ENCODE measurements at places on chromosomes 2 and 18.
A peak's percentile ranks its signal among the peaks of the same experiment; 100 is the strongest.

GRCh38 chr2:12584338-12584737, 132.4 kb upstream of the TRIB2 start:
- no peak for DNase-seq

- no peak for DNase-seq
These were observed 69.6 kb downstream of the PTGR3 start for GRCh38 chr18:75139226-75139911.

DNA sequence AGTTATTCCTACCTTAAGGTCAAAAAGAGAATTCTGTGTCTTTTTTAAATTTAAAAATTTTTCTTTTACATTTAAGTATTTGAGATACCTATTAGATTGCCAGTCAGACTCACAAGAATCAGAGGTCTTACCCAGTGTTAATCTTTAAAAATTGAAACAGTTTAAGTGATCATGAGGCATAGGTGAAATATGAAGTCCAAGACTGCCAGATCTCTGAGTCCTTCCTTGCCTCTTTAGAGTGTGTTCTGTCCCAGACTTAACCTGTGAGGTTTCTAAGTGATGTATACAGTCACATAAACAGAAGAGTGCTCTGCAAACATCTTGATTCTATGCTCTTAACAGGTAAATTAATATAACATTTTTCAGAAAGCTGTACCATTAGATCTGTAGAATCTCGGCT, 40.6 kb downstream of the ACTR3 start:
- no peak for DNase-seq

GRCh38 chr2:95041824-95042442, 16.4 kb downstream of the MAL start:
- DNase-seq: no peak

DNA sequence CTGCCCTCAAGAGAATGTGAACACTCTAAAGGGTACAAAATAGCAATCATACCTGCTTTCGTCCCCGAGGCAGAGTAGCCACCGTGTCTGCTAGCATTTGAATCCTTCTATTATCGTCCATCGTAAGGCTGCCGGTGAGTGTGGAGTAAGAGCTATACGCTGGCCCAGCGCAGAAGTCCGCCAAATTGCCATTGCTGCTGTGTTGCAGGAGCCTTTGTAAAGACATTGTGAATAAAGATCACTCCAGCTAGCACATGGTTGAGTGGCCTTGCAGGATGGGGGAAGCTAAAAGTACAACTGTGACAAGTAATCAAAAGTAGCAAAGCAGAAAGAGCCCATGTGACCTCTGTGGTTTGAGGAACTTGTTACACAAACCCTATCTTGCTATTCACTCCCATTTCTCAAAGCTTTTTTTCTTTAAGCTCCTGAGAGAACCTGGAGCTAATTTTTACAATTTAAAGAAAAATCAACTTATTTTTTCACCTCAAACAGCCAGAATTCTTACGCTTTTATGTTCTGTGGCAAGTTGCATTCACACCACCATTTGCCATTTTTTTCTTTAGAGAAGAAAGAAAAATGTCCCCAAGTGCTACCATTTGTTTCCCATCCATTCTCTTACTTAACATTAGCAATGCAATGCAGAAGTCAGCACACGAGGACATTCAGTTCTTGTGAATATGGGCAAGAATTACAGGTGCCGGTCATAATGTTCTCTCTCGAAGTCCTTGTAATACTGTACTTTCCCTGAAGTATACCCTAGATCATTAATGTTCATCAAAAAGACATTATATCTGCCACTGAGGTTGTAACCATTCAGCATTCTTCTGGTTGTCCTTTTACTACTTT, at the start of gene CYTIP:
Gene CYTIP (minus strand): TSS at position 295 of the 846 bp plus-strand sequence. CDS start 69 bp downstream, at position 226.
- peak; percentile 48 for DNase-seq

DNA sequence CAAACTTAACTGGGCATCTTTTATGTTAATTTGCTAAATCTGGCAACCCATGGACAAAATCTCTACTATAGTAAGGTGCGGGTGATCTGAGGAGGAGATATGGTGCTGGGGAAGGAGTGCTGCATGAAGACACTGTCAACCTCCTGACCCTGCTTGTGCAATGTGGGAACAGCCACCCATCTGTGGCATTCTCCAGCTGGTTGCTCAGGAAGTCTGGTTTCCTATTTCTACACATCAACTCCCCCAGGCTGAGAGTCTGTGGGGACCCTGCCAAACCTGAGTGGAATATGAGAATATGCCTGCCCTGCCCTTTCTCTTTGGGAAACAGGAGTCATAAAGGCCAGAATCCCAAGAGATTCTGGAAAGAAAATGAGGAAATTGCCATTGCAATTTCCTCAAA, 60.1 kb upstream of the PAX3 start:
- no peak for DNase-seq

DNA sequence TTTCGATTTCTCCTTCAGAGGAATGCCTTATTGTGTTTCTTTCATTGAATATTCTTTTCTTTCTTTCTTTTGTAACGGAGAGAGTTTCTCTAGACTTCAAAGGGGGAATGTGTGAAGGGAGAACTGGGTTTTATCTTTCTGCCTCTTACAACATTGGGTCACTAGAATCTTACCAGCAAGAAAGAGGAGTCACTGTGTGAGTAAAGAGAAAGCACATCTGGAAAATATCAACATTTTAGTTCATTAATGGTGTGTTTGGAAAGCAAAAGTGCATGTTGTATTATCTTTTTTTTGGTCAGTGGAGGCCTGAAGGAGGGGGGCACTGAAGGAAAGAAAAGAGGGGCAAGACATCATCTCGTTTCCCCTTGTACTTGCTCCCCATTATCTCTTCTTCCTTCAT, 86.6 kb upstream of the THOC1 start:
- DNase-seq: no peak

DNA sequence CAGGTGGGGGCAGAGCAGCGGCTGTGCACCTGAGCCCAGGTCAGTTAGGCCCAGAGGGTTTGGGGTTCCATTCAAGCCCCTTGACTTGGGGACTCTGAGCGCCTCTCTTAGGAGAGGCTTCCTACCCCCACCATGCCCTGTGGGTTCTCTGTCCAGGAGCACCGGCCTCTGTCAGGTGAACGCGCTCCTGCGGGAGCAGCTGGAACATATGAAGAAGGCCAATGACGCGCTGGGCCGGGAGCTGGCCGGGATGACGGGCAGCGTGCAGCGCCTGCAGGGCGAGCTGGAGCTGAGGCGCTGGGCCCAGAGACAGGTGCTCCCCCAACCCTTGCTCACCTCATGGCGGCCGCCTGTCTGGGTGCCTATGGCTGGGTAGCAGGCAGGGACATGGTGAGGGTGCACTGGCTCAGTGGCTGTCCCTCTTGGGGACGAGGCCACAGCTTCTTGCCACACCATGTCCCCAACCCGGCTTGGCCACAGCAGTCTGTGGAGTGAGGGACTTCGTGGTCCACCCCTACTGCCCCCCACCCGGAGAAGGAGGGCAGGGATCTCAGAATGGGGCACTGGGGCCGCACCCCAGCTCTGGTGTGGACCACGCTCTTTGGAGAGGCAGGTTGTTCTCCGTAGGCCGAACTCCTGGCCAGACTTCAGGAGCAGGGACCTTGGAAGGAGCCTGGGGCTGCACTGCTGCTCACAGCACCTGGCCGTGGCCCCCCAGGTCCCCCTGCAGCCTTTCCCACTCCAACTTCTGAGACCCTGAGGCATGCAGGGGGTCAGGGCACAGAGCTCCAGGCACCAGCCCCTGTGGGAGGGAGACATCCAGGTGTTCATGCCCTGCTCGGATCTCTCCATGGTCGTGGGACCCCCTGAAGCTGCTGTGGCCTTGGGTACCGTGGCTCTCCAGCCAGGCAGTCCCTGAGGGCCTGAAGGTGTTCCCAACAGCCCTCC, 19.7 kb downstream of the CROCC2 start:
- no peak for DNase-seq

DNA sequence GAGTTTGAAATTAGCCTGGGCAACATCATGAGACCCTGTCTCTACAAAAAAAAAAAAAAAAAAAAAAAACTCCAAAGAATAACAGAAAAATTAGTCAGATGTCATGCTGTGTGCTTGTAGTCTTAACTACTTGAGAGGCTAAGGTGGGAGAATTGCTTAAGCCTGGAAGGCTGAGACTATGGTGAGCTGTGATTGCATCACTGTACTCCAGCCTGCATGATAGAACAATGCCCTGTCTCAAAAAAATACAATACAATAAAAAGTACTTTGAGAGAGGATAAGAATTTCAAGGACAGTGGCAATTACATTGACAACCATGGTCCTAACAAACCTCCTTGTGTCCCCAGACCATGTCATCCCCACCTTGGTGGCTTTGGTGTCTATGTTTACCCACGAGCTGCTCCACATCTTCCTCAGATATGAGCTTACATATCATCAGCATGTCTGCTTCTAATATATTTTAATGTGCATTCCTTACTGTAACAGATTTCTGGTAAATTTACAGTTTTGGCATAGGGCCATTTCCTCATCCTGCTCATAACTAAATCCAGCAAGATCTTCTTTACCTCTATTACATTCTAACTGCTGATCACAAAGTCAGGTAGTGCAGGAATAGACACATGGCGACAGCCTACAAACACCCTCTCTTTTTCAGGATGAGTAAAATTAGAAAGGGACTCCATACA, 437.7 kb upstream of the HNRNPA3 start:
- no peak for DNase-seq

DNA sequence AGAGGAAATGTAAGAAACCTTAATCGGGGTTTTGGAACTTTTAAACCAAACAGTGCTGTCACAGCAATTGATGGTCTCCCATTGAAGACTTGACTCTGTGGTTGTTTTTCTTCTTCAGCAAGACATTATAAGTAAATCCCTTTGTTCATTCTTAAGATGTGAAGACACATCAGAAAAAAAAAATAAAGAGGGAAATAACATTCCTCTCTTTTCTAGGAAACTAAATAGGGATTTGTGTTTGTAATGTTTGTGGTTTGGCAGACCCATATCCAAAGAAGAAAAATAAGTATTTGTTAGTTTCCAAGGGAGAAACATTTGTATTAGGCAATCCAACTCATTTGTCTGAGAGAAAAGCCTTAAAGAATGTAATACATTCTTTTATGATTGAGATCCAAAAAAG, 359.9 kb downstream of the DSC3 start:
- no peak for DNase-seq

DNA sequence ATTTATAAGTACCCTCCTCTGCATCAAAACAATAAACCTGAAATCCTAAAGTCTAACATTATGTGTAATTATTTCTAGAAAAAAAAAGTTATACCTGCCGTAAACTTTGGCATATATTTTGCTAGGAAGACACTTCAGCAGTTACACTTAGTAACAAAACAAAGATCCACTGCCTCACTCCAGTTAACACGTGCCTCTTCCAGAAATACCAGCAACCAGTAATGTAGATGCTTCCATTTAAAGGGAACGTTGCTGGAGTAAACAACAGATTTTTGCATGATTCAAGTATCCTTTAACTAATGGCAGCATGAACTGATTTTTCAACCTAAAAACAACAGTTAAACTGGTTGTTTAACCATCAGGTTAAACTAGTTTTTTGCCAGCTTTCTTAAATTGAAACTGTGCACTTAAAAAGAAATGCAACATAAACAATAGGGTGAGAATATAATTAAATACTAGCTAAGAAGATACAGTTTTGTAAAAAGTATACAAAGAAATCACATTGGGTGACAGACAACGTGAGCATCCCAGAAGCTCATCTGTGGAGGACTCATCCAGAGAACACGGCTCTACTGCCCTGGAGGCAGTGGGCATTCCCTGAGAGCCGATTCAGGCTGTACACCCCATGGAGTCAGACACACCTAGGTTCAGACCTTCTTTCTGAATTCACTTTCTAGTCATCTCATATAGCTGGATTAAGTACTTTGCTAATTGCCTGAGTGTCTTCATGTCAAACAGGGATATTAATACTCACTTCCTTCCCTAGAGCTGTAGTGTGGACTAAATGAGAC, 22.3 kb downstream of the MGAT4A start:
- DNase-seq: no peak

- peak; percentile 70 for DNase-seq
These were observed 8.0 kb downstream of the TMBIM1 start for GRCh38 chr2:218284106-218284811.

GRCh38 chr2:128032092-128032491, 4.2 kb upstream of the SAP130 start:
- DNase-seq: no peak

GRCh38 chr2:157364257-157364974, 38.8 kb upstream of the ERMN start:
- no peak for DNase-seq

- no peak for DNase-seq
These were observed 56.6 kb downstream of the FAM228A start for GRCh38 chr2:24231461-24231881.

DNA sequence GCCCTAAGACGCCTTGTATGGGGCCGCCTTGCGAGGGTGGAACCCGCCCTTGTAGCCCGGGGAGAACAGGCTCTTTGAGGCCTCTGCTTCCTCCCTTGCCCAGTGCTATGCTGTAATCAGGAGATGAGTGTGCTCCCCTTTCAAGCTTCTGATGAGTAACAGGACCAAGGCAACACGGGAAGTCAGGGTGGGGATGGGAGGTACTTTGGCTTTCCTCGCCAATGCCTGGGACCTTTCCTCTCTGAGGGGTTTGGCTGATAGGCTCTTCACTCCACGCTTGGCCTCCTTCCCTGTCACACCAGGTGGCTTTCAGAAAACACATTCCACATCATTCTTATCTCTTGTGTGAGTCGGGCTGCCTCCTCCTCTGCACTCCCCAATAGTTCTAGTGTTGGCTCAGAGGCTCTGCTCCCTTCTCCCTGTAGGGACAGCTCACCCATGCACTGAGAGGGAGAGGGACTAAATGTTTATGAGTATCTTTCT, 223.7 kb upstream of the TRIB2 start:
- DNase-seq: no peak

DNA sequence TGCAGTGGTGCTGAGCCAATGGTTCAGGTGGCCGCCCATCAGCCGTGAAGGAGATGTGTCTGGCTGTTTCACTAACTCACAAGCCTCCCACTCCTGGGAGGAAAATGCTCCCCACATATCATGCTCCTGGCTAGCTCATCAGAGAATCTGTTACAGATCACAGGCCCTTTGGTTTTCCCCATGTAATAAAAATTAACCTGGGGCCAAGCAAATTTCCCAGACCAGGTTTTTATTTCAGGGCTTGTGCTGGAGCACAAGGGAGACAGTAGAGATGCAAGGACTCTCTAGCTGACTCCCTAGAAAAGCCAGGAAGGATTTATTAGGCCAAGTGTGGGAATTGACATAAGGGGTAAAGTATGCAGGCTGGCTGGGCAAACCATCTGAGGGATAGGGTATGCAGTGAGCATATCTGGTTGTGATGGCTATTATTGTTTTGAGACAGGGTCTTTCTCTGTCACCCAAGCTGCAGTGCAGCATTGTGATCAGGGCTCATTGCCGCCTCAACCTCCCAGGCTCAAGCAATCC, 40.6 kb upstream of the CCBE1 start:
- no peak for DNase-seq

DNA sequence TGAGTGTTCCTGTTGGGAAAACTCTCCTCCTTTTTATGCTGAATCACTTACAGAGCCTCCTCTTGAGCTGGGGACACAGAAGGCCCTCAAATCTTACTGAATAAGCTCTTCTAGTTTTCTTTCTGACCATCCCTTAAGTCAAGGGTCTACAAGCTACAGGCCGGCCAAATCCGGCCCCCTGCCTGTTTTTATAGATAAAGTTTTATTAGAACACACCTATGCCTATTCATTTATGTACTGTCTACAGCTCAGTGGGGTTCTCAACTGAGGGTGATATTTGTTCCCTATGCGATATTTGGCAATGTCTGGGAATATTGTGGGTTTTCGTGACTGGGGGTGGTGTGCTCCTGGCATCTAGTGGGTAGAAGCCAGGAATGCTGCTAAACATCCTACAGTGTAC, 14.0 kb downstream of the CDC42EP3 start:
- no peak for DNase-seq
